Fibroblast of lung (primary cell): ENCODE measurements at places on chromosomes 13 and 19. TPM values are rescaled to one million over a fixed set of nuclear protein-coding genes. Genes with fewer than 3 reads are reported as not detected.

Gene ACP7
- total RNA-seq, result not detected in 2 replicates

Gene FFAR2
- not detected in 2 replicates for total RNA-seq

Gene RNF225
- total RNA-seq, result under 0.01 TPM in 1 of 2 replicates, not detected in the other

Gene IL4I1
- 1.2 and 1.5 TPM in 2 replicates for total RNA-seq

Gene STX10
- total RNA-seq, result 69.2 and 78.1 TPM in 2 replicates

Gene CTXN1
- total RNA-seq, result 0.66 and 0.77 TPM in 2 replicates

Gene SMIM17
- under 0.01 and 0.33 TPM in 2 replicates for total RNA-seq

Gene ZNF223
- total RNA-seq, result 4.6 and 5.3 TPM in 2 replicates

Gene POU2F2
- total RNA-seq, result under 0.01 and 0.17 TPM in 2 replicates

Gene TMC4
- 0.26 and 0.33 TPM in 2 replicates for total RNA-seq

Gene NRTN
- total RNA-seq, result 0.50 and 0.51 TPM in 2 replicates

Gene GRIK5
- 0.77 and 3.5 TPM in 2 replicates for total RNA-seq

Gene RASAL3
- total RNA-seq, result under 0.01 TPM in 1 of 2 replicates, not detected in the other

Gene PRTN3
- total RNA-seq, result not detected in 2 replicates

Gene CLEC11A
- total RNA-seq, result 27.5 and 69.4 TPM in 2 replicates

Gene FGF9
- total RNA-seq, result 0.33 and 0.77 TPM in 2 replicates

Gene CIRBP
- total RNA-seq, result 104 and 110 TPM in 2 replicates

Gene BICRA
- total RNA-seq, result 3.3 and 3.8 TPM in 2 replicates

Gene CYP2B6
- total RNA-seq, result not detected in 2 replicates

Gene SRRM5
- under 0.01 TPM in 1 of 2 replicates, not detected in the other for total RNA-seq

Gene RB1
- total RNA-seq, result 21.1 and 31.9 TPM in 2 replicates

Gene KIR3DL2
- total RNA-seq, result not detected in 2 replicates

Gene GRK1
- 0.17 TPM in 1 of 2 replicates, not detected in the other for total RNA-seq

Gene ZNF808
- 17.7 and 23.1 TPM in 2 replicates for total RNA-seq

Gene ZNF154
- 3.3 and 6.3 TPM in 2 replicates for total RNA-seq

Gene EFNB2
- total RNA-seq, result 9.2 and 13.5 TPM in 2 replicates

Gene PHLDB3
- total RNA-seq, result 22.3 and 35.8 TPM in 2 replicates

Gene PGLYRP2
- not detected in 2 replicates for total RNA-seq

Gene SH2D3A
- total RNA-seq, result not detected in 2 replicates

Gene ATP8B3
- total RNA-seq, result 1.3 and 3.0 TPM in 2 replicates

Gene VN1R4
- not detected in 2 replicates for total RNA-seq
